H1 (cell line): ENCODE measurements at places on chromosomes 2 and 18. TPM values are rescaled to one million over a fixed set of nuclear protein-coding genes. Genes with fewer than 3 reads are reported as not detected.

MROH2A gene
- total RNA-seq, result not detected in 2 replicates

CHAC2 gene
- total RNA-seq, result 11.2 and 11.7 TPM in 2 replicates

CD8B2 gene
- not detected in 2 replicates for total RNA-seq

ACVR1C gene
- total RNA-seq, result 0.40 and 0.52 TPM in 2 replicates

ZNF142 gene
- total RNA-seq, result 32.5 and 37.9 TPM in 2 replicates

CROCC2 gene
- total RNA-seq, result not detected in 2 replicates

ASB18 gene
- not detected in 2 replicates for total RNA-seq

ANKRD62 gene
- total RNA-seq, result not detected in 2 replicates

MC2R gene
- not detected in 2 replicates for total RNA-seq

EGR4 gene
- total RNA-seq, result 0.20 TPM in 1 of 2 replicates, not detected in the other

IL37 gene
- not detected in 2 replicates for total RNA-seq

RAX gene
- total RNA-seq, result 0.52 and 0.80 TPM in 2 replicates

EVX2 gene
- total RNA-seq, result not detected in 2 replicates

ACADL gene
- 0.34 and 0.40 TPM in 2 replicates for total RNA-seq

DNA sequence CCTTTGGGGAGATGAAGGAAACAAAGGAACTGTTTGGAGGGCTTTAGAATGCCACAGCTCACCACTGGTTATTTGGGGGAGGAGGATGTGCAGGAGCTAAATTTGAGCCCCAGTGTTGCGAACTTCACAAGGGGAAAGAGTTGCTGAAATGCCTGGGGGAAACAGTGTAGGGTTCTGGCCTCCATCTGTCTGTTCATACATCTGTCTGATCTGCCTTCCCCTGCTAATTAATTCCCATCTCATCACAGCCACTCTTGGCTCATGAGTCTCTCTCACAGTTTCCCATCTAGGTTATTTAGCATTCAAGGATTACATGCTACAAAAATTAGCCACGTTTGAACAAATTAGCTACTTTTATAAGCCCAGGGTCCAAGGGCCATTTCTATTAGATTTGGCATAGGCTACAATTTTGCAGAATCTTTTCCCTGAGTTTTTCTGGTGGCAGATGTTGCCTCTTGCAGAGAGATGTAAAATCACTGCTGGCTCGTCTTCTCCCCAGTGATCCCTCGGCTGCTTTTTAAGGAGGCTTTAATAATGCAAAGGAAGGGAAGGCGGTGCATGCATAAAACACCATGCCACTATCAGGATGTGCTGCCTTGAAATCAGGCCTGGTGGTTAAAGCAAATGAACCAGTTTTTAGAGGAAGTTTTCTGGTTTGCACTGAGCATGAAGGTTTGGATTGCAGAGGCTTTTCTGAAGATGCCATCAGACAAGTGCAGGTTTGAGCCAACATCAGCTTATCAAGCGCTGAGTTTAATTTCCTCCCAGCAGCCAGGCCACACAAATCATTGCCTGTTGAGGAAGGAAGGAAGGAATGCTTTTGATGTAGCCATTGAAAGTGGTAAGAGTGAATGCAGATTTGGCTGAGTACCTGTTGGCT lies 35.0 kb downstream of the ADD2 start:
- no peak for DNase-seq

DNA sequence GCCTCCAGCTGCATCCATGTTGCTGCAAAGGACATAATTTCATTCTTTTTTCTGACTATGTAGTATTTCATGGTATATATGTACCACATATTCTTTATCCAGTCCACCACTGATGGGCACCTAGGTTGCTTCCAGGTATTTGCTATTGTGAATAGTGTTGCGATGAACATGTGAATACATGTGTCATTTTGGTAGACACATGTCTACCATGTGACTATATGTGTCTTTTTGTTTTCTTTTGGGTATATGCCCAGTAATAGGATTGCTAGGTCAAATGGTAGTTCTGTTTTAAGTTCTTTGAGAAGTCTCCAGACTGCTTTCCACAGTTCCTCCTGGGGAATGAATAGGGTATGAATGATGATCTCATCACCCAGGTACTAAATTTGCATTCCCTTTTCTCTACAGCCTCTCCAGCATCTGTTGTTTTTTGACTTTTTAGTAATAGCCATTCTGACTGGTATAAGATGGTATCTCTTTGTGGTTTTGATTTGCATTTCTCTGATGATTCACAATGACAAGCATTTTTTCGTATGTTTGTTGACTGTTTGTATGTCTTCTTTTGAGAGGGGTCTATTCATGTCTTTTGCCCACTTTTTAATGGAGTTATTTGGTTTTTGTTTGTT lies 35.6 kb upstream of the FEZ2 start:
- no peak for DNase-seq

GRCh38 chr2:121189011-121189410 lies 96.0 kb downstream of the TFCP2L1 start:
- no peak for DNase-seq

DNA sequence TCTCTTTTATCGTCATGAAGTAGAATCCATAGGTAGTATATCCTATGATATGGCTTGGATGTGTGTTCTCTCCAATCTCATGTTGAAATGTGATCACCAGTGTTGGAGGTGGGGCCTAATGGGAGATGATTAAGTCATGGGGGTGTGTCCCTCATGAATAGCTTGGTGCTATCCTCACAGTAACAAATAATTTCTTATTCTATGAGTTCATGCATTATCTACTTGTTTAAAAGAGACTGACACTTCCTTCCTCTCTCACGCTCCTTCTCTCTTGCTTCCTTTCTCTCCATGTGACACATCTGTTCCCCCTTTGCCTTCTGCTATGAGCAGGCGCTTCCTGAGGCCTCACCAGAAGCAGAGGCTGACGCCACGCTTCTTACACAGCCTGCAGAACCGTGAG lies 165.6 kb downstream of the MREG start:
- DNase-seq, result no peak

DNA sequence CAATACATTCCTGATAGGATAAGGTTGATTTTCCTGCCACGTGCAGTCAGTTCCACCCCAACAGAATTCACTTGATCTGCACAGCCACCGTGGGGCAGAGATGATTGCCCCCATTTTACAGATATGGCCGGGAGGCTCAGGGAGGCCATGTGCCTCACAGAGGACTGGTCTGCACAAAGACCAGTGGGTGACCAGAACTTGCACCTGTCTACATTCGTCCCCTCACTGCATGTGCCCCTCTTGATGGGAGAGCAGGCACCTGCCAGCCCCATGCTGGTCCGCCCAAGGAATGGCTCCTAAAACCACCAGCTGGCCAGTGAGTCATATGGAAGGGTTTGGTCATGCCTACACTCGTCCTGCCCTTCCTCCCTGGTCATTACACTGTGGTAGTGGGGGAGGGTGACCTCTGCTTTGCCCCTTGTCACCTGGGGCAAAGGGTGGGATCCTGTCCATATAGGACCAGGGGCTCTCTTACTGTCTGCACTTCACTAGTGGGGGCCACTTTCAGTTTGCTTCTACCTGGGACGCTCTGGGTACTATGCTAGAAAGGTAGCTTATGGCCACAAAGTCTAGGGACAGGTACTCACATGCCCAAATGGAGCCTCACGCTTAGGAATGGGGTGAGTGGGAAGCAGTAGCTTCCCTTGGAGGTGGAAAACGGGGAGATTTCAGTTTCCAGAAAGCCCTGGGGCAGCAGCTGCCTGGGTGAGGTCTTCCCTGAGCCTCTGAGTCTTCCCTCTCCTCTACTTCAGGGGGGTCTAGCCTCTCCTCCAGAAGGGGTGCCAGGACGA lies 14.7 kb downstream of the RRM2 start:
- DNase-seq, result no peak

- no peak for DNase-seq
Observed at GRCh38 chr2:13240789-13241487, 524.2 kb downstream of the TRIB2 start.

GRCh38 chr18:58128381-58129374 lies 84.7 kb downstream of the NEDD4L start:
- DNase-seq, result no peak

- no peak for DNase-seq
Observed at GRCh38 chr2:27956888-27957287, 66.4 kb downstream of the BABAM2 start.

- no peak for DNase-seq
Observed at GRCh38 chr2:234751275-234751973, 200.4 kb upstream of the SH3BP4 start.

DNA sequence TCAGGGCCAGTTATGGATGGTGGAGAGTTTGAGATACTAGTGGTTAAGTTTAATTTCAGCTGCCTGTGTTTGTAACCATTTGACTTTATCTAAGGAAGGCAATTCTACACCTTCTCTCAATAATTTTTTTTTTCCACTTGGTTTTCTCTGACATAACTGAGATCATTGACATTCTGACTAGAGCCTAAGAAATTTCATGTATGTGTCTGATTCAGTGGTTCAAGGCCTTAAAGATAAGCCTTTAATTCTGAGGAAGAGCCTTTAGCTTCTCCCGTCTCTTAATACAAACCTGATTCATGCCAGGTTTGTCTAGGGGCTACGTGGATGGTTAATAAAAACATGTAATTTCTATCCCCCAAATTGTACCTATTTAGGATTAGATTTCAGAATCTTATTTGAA lies 971.4 kb downstream of the DPP10 start:
- DNase-seq, result no peak

DNA sequence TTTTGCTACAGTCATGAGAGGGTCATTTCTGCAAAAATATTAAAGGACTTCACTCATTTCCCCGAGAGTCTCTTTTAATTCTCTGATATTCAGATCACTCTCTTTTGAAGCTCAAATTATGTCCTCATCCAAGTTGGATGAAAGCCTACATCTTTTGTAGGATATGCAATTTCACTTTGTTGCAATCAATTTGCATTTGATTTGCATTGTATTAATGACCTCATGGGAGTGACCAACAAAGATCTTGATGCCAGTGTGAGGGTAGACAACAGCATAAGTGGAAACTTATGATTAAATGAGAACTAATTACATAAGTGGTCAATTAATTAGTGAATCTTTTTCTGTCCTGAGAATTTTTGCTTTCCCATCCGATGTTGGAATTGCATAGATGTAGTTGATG lies 60.3 kb upstream of the UPP2 start:
- no peak for DNase-seq

- no peak for DNase-seq
Observed at GRCh38 chr2:39065616-39066015, 55.2 kb downstream of the SOS1 start.

- DNase-seq, result no peak
Observed at GRCh38 chr2:86020984-86021383, 84.7 kb downstream of the POLR1A start.
